HT1080 (cell line): ENCODE measurements at places on chromosomes 5 and 9.

DNA sequence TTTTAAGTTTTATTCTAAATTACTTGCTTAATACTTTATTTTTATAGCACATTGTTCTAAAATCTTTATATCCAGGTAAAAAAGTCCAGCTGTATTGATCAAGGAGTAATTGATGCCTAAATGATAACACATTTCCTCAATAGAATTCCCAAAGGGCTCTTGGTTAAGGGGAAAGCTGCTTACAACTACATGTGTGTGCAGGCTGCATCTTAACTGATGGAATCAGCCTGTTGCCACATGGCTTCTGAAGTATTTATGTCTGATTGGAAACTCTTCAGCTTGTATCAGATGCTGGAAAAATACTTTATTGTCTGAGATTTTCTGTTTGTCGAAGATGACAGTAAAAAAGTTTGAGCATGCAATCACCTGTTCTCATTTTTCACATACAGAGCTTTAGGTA, 182.6 kb downstream of the FBXL7 start:
- DNase-seq: no peak

- peak; percentile 58 for DNase-seq
Observed at GRCh38 chr9:109010746-109011145, 2.6 kb downstream of the CTNNAL1 start.

- no peak for DNase-seq
Observed at GRCh38 chr9:17783227-17783626, 204.4 kb downstream of the SH3GL2 start.

DNA sequence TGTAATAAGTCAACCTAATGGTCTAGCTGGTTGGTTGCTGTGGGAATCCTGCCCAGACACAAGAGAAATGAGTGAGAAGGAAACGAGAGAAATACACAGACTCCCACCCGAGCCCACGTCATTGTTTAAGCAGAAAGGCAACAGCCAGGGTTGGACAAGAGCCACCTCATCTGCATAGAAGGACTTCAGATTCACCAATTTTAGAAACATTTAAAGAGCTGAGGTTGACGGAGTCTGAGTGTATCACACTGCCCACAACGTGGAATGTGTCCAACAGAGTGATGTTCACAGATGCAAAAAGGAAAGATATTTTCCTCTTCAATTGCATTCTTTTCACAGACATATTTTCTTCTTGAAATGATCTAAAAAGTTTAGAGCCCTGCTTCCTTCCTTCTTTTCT, 349.5 kb downstream of the AGTPBP1 start:
- no peak for DNase-seq

GRCh38 chr9:126701813-126702140, 88.0 kb downstream of the LMX1B start:
- no peak for DNase-seq

DNA sequence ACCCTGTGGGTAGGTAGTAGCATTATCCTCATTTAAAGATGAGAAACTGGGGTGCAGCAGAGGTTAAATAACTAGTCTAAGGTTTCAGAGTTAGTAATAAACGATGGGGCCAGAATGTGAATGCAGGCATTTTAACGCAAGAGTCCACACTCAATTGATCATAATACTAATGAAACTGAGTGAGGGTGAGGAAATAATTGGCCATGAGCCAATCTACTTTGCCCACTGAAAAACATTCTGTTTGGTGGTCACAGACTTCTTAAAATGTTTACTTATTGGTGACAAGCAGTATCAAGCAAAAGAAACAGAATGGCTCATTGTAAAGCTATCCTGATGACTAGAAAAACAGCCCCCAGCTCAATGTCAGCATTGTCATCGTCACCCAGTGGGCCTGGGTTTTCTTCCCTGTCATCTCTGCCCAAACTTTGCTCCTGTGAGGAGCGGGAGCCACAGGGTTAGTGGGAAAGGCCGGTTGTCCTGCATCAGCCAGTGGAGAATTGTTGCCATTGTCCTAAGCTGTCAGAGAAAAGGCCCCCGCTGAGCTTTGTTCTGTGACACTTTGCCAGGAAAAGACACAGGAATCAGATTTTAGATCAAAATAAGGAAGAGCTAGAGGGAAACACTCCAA, 77.3 kb upstream of the MAN2A1 start:
- DNase-seq: no peak

GRCh38 chr9:13013991-13014883, 239.4 kb downstream of the LURAP1L start:
- DNase-seq: peak; percentile 56

DNA sequence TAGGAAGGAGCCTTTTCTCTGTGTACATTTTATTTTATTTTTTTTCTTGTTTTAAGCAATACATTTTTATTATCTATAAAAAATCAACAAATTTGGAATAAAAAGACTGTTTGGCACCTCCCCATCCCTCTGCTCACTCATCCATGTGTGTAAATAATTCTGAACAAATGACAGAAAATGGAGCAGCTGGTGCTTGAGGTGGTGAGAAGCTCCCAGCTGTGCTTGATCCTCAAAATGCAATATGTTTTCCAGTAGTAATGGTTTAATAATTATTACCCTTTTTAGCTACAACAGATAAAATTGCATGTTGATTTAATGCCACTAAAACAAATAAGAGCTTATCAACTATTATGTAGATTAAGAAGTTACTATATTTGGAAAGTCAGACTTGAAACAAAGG, 132.5 kb downstream of the CDH18 start:
- no peak for DNase-seq

DNA sequence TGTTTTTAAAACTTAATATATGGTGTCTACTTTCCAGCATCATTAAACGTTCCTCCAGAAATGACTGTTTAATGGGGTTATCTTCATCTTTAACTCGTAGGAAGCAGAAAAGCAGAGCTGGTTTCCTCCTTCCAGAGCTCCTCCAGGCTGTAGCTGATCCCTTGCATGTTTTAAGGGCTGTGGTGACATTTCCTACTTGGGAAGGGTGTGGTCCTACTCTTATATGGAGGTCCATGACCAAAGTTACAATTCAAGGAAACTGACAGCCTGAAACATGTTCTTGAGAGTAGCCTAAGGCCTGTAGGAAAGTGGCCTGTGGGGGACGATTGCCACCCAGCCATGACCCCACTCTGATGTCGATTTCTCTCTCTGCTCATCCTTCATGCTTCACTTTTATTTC, 297.1 kb downstream of the GADD45G start:
- DNase-seq: no peak

- no peak for DNase-seq
Observed at GRCh38 chr9:108395421-108395820, 460.4 kb downstream of the ACTL7B start.

- DNase-seq: no peak
Observed at GRCh38 chr9:90131568-90131967, 511.1 kb downstream of the DIRAS2 start.

DNA sequence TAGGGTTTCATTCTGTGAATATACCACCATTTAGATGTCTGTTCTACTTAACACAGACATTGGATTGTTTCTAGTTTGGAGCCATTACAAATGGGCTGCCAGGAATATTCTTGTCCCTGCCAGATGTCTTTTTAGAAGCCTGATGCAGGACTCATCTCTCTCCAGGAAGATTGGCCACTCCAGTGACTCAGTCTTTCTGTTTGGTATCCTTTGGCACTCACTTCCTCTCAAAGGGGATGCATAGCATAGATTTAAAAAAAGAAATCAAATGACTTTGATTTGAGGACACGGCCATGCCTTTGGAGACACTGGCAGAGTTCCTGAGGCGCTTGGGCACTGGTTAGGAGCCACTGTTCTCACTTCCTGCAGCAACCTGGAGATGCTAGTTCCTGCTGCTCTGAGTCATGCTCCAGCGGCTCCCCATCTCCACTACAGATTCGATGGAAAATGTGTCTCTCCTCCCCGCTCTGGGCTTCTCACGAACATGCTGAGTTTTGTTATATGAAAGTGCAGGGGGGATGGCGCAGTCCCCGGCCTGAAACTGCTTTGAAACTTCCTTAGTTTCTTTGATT, 3.5 kb upstream of the ZNF366 start:
- DNase-seq: peak; percentile 95

DNA sequence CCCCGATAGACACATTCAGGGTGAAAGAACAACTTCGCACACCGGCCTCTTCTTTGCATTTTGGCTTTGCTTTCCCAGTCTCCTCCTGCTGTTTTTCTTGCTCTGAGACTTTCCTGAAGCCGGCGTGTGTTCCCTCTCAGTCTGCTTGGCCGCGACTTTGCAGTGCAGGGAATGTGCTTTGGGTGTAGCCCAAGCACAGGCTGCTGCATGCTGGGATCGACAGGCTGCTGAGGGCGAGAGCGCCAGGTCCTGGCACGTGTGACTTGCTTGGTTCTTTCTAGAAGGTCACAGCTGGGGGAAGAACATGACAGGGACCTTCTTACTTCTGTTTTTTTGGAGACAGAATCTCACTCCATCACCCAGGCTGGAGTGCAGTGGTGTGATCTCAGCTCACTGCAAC, 40.6 kb downstream of the TENT4A start:
- no peak for DNase-seq

- no peak for DNase-seq
Observed at GRCh38 chr5:75710637-75711036, 6.6 kb downstream of the POC5 start.

GRCh38 chr5:115671939-115672338, 46.1 kb upstream of the TMED7 start:
- DNase-seq: peak; percentile 21

GRCh38 chr5:114402206-114402605, 40.3 kb downstream of the KCNN2 start:
- no peak for DNase-seq

GRCh38 chr9:83299094-83299493, 236.2 kb upstream of the RASEF start:
- peak; percentile 6 for DNase-seq

DNA sequence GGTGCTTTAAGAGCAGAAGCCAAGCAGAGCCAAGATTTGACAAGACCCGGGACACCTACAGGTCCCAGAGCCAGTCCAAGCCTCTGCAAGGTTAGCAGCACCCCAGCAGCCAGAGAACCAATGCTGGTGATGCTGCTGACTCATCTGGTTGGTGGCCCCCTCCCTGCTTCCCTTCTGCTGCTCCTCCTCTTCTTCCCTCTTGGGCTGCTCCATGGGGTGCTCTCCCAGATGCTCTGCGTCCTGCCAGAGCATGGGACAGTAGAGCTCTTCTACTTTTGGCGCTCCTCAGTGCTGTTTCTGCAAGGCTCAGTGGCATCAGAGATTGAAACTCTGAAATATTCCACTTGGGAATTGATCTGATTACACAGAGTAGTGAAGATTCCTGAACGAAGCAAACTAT, 76.1 kb upstream of the SAP30L start:
- DNase-seq: peak; percentile 80

DNA sequence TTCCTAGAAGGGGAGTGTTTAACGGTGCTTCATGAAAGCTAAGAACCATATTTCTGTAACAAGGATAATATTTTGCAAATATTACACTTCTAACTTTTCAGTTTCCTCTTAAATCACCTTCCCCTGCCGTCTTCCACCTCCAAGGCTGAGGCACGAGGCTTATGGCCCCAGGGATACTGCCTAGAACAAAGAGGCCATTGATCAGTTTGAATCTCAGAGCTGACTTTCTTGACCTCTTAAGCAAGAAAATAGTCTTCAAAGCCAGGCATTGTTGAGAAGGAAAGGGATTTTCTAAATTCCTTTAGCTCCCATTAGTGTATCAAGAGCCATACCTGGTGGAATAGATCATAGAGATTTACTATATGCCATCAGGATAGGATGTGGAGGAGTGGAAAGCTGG, 566.2 kb downstream of the BNC2 start:
- DNase-seq: peak; percentile 21

- no peak for DNase-seq
Observed at GRCh38 chr9:18847576-18848275, 185.3 kb downstream of the SAXO1 start.

DNA sequence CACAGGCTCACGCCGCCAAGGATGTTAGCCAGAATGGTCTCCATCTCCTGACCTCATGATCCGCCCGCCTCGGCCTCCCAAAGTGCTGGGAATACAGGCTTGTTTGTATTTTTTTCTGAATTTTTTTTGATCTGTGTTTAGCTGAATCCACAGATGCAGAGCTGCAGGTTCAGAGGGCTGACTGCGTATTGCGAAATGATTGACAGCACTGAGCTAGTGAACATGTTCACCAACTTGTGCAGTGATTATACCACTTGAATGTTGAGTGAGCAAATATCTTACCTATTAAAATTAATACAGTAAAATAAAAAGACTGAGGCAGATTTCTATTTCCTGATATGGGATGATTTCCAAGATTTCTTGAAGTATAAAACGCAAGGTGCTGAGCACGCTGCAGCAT, 123.1 kb upstream of the PHYKPL start:
- DNase-seq: no peak

- DNase-seq: no peak
Observed at GRCh38 chr5:179825655-179826182, 5.0 kb downstream of the SQSTM1 start.

- DNase-seq: no peak
Observed at GRCh38 chr5:156913719-156914370, 49.2 kb downstream of the TIMD4 start.

DNA sequence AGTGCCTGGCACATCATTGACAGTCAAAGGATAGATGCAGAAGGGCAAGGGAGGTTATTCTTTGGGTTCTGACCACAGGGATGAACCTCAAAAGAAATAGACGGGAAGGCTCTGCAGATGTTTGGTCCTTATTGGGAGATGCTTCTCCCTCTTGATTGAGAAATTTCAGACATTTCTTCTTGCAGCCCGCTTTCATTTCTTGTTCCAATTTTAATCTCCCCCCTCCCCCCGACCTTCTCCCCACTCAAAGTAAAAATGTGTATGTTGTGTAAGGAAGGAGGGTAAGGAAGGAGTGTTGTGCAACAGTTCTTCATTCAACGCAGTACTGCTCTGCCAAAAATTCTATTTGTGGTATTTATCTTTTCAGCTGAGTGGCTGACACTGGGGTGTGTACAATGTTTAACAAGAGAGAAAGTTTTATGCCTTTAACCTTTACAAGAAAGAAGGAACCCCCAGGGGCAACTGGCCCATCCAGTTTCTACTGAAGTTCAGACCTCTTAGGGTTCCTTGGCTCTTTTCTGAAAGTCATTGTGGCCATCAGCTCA, 46.3 kb upstream of the TNFSF15 start:
- no peak for DNase-seq

GRCh38 chr5:173745123-173745522, 128.7 kb upstream of the BOD1 start:
- no peak for DNase-seq

- no peak for DNase-seq
Observed at GRCh38 chr9:107635803-107636174, 146.2 kb upstream of the KLF4 start.

GRCh38 chr5:10576790-10577189, 12.9 kb downstream of the ANKRD33B start:
- DNase-seq: no peak
